Activated CD8-positive, alpha-beta memory T cell treated with anti-CD3 and anti-CD28 coated beads, Interleukin-2, amount 50 U/mL, for 48 hours (primary cell): ENCODE measurements at places on chromosomes 4 and X.

- no peak for DNase-seq
These were observed 9.1 kb downstream of the QDPR start for GRCh38 chr4:17502756-17503155.

- DNase-seq: no peak
These were observed 428.4 kb upstream of the INTU start for GRCh38 chr4:127204322-127204721.

- no peak for DNase-seq
These were observed 54.7 kb downstream of the ATXN3L start for GRCh38 chrX:13265111-13265510.

DNA sequence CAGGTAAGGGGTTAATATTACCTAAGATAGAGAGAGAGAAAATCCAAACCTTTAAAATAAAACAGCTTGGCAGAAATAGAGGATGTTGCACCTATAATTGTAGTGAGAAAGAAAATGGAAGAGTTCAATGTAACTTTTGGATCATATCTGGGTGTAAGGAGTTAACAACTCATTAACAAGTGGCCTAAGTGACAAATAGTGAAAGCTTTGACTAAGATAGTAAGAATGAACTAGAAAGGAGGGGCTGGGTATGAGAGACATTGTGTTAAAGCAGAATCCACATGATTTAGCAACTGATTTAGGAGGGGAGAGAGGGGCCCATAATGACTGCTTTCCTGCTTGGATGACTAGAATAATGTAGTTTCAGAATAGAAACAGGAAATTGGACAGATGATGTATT is 761.0 kb downstream of the IL1RAPL1 start:
- no peak for DNase-seq

GRCh38 chrX:106976416-106976815 is 23.6 kb downstream of the MORC4 start:
- DNase-seq: no peak

GRCh38 chrX:19805046-19805690 is 82.2 kb downstream of the SH3KBP1 start:
- DNase-seq: no peak

DNA sequence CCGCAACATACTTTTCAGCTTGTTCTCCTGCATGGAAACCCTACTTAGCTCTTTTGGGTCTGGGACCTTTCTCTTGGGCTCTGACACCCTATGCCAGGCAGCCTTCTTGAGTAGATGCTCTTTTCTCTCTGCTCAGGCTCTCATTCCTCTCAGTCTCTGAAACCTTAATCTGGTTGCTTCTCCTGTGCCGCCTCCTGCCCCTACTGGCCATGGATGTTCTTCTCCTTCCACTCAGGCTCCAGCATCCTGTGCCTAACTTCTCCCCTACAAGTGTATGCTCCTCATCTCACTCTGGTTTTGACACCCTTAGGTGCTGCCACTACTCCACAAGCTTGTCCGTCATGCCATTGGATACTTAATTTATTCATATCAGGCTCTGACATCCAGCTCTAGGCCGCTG is 15.2 kb downstream of the BLTP1 start:
- no peak for DNase-seq

DNA sequence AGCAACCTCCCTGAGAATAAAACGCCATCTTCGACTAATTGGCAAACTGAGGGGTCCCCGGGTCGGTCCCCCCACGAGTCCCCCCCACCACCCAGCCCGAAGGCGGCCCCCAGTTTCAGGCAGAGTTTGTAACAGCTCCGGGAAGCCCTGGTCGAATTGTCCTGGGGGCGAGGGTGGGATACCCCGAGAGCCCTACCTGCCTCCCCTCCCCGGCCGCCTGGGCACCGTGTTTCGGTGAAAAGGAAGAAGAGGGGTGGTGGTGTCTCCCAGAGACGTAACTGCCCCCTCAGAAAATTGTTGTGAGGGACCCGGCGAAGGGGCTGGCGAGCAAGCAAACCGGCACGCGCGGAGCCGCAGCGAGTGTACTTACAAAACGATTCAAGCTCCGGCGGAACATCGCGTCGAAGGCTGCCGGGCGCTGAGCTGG is 1.2 kb downstream of the ATP11C start:
- DNase-seq: no peak

- DNase-seq: no peak
These were observed 227.2 kb upstream of the MBNL3 start for GRCh38 chrX:132716006-132716405.

- DNase-seq: no peak
These were observed 114.1 kb downstream of the TLL1 start for GRCh38 chr4:165986956-165987698.

- no peak for DNase-seq
These were observed 3.3 kb upstream of the NKX3-2 start for GRCh38 chr4:13547485-13548041.

- no peak for DNase-seq
These were observed 225.1 kb downstream of the NR3C2 start for GRCh38 chr4:148216866-148217814.

GRCh38 chr4:147658501-147658900 is 25.5 kb downstream of the PRMT9 start:
- no peak for DNase-seq

DNA sequence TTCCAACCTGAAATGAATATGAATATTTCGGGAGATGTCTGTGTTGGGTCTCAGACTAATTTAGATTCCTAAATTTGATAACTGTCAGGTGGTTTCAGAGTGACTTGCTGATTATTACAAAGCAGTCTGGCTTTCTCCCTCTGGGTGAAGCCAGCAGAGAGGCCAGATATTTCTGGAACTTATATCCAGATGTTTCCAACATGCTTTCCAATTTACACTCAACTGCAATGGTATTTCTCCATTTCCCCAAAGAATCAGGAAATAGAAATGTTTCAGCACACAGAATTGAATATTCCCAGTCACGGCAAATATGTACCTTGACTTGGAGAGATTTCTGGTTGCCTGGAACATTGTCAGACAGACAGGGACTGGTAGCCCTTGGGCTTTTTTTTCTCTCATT is 48.5 kb upstream of the EGFL6 start:
- DNase-seq: no peak

GRCh38 chr4:188767496-188767895 is 628.3 kb downstream of the TRIML1 start:
- no peak for DNase-seq

GRCh38 chr4:8581094-8581861 is 1.1 kb downstream of the GPR78 start:
- DNase-seq: no peak

DNA sequence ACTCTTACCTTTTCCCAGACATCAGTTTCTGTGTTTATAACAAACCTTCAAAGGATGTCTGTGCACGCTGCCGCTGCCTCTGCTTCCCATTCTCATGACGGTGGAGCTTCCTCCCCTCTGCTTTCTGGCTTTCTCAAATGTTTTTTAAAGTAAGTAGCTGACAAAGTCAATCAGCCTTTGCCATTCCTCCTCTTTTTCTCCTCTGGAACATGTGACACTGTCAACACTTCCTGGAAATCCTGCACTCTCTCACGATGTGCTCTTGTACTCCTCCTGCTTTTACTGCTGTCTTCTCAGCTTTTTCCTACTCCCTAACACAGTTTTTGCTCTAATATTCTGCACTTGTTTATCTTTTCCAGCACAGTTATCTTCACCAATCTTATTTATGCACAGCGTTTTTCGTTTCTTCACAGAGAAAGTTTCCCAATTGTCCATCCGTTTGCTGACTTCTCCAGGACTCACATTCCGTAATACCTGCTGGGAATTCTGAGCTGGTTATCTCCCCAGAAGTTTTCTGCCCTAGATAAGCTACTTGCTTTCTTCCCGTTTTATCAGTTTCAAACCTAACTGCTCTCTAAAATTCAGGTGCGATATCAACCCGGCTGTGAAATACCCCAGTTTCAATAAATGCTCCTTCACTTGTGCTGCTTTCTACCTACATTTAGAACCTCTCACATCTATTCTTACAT is 465.6 kb upstream of the AGA start:
- DNase-seq: no peak

GRCh38 chrX:94435799-94436198 is 761.8 kb downstream of the FAM133A start:
- DNase-seq: no peak

DNA sequence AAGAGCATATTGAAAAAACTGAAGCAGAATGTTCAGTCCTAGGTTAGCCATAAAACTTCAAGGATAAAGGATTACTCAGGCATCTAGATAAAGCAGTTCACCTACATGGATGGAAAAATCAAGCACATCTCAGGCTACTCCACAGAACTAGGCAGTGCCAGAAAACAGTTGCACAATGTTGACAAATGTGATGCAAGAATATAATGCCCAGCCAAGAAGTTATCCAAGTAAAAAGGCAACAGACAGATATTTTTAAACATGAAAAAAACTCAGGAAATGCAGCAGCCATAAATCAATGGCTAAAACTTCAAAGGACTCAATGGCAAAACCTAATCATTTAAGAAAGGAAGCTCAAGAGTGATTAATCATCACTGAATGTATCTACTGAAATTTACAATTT is 456.0 kb upstream of the FAM241A start:
- no peak for DNase-seq

GRCh38 chr4:140789759-140790158 is 33.6 kb upstream of the TBC1D9 start:
- no peak for DNase-seq

DNA sequence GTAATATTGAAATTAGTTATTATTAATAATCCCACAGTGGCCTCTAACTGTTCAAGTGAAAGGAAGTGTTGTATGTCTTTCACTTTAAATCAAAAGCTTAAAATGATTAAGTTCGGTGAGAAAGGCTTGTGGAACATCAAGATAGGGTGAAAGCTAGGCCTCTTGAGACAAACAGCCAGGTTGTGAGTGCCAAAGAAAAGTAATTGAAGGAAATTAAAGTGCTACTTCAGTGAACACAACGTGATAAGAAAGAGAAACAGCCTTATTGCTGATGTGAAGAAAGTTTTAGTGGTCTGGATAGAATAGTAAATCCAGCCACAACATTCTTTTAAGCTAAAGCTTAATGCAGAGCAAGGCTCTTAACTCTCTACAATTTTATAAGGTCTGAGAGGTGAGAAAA is 42.6 kb upstream of the IL13RA2 start:
- DNase-seq: no peak

GRCh38 chrX:107902721-107903120 is 77.1 kb downstream of the MID2 start:
- no peak for DNase-seq

GRCh38 chr4:89434364-89434988 is 126.9 kb upstream of the GPRIN3 start:
- no peak for DNase-seq

- DNase-seq: no peak
These were observed 31.8 kb upstream of the ERVMER34-1 start for GRCh38 chr4:52783069-52783468.

- DNase-seq: no peak
These were observed 444.7 kb downstream of the CFAP47 start for GRCh38 chrX:36364262-36364661.

- no peak for DNase-seq
These were observed 9.7 kb upstream of the SH3KBP1 start for GRCh38 chrX:19897091-19897490.

DNA sequence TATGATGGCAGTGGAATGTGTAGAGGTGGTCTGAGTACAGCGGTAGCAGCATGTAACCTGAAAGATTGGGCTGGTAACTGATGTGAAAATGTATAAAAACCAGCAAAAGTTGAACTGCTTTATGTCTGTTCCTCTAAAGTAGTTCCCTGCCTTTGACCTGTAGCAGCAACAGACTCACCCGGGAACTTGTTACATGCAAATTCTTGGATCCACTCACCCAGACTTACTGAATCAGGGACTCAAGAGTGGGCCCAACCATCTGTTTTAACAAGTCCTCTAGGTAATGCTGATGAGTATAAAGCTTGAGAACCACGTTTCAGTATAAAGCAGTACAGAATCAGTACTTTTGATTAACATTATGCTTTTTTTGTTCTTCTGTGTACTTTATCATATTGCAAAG is 84.7 kb downstream of the RAP1GDS1 start:
- no peak for DNase-seq

DNA sequence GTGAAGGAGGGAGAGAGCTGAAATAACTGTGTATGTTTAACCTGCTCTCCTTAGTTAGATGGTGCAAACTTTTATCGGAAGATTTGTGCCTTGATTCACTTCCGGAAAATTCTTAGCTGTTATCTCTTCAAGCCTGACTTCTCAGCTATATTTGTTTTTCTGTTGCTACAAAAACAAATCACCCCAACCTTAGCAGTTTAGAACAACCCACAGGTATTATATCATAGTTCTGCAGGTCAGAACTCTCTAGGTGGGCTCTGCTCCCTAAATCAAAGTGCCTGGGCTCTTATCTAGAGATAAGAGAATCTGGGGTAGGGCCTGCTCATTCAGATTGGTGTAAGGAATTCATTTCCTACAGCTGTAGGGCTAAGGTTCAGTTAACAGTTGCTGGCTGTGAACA is 15.1 kb upstream of the CEP135 start:
- no peak for DNase-seq

DNA sequence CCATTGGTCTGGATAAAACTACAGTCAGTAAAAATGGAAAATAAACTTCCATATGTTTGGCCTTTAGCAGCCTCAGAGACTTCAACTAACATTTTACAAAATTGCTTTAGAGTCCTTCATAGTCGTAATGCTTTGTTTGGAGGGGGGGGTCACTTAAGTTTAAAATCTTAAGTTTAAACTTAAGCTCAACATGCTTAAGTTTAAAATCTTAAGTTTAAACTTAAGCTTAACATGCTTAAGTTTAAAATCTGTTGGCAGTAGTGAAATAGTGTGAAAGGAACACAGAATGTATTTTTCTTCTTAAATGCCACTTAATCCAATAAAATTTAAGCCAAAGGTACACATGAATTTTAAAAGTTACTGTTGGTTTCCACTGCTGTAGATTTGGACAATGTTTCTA is 45.9 kb upstream of the UNC5C start:
- no peak for DNase-seq

DNA sequence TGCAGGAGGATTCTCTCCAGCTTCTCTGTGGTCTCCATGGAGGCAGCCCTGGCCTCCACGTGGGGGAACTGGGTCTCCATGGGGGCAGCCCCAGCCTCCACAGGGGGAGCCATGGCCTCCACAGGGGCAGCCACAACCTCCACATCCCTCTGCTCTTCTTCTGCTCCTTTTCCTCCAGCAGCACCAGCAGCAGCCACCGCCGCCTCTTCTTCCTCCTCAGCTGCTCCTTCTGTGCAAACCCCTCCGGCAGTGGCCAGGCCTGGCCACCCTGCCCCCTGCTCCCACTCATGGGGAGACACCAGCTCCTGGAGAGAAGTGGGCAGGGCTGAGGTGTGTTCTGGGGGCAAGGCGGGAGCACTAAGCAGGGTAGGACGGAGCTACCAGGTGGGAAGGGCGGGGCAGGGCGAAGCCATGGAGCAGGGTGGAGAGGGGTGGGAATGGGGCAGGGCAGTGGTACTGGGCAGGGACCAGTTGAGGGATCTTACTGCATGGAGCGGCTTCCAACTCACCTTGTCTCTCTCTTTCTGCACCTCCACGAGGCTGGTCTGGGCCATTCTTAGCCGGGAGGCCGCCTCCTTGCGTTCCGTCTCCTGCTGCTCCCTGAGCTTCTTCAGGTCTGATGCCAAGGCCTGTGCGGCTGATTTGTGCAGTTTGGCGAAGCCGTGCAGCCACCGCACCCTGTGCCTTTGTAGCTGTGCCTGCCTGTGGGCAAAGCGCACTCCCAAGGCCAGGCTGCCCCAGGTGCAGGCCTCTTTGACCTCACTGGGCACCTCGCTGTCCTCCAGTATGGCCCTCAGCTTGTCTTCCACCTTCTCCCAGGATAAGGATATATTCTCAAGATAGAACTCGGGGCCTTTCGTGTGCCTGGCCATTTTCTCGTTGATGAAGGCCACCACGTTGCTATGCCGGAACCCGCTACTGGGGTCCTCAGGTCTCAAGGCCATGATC is 766 bp downstream of the TEX13A start:
- no peak for DNase-seq

GRCh38 chrX:112473654-112474053 is 206.1 kb downstream of the LHFPL1 start:
- DNase-seq: no peak
